ENCODE measurements at places on chromosomes 16 and 17. TPM values are rescaled to one million over a fixed set of nuclear protein-coding genes. Genes with fewer than 3 reads are reported as not detected.

The UBN1 gene
- total RNA-seq, result 44.1 TPM

DNA sequence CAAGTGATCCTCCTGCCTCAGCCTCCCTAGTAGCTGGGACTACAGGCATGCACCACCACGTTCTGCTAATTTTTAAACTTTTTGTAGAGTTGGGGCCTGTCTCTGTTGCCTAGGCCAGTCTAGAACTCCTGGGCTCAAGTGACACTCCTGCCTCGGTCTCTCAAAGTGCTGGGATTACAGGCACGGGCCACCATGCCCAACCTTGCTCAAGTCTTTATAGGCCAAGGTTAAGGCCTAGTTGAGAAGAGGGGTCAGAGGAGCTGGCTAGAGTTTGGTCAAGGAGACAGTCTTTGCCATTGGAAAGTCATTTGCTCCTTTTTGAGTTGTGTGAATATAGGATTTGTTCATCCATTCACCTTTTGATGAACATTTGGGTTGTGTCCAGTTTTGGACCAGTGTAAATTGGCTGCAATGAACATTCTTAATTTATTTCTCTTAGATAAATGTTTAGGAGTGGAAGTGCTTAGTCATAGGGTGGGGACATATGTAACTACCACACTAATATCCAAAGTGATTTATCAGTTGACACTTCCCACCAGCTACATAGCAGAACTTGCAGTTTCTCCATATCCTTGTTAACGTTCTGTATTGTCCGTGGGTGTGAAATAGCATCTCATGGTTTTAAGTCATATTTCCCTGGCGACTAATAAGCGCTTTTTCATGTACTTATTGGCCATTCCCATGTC is 30.7 kb upstream of the ARHGAP17 start:
- DNase-seq, result no peak

DNA sequence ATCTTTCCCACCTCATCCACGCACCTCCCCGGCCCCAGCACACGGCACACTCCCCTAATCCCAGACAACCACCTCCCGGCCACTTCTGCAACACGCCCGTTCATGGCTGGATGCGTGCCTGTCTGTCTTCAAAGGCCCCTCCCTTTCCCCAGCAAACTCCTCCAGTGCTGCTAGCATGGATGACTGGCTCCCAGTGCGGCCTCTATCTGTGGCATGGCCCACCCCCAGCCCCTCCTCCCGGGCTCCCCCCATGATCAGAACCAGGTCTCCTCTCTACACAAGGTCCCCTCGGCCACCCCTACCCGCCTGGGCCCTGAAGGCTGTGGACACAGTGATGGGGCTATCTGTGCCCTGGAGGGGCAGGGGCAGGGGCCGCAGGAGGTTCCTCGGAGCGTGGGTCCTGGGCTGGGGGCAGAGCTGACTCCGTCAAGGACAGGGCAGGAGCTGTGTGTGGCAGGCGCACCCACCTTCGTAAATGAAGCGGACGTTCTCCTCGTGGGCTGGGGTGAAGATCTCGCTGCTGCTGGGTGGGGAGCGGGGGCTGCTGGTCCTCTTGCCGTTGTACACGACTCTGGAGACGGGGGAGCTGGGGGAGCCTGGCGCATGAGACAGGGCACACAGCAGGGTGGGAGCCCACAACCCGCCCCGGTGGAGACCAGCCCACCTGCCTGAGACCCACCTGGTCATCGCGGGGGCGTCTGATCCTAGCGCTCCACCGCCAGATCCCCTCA is 9.1 kb downstream of the MCRIP1 start:
- DNase-seq, result no peak

DNA sequence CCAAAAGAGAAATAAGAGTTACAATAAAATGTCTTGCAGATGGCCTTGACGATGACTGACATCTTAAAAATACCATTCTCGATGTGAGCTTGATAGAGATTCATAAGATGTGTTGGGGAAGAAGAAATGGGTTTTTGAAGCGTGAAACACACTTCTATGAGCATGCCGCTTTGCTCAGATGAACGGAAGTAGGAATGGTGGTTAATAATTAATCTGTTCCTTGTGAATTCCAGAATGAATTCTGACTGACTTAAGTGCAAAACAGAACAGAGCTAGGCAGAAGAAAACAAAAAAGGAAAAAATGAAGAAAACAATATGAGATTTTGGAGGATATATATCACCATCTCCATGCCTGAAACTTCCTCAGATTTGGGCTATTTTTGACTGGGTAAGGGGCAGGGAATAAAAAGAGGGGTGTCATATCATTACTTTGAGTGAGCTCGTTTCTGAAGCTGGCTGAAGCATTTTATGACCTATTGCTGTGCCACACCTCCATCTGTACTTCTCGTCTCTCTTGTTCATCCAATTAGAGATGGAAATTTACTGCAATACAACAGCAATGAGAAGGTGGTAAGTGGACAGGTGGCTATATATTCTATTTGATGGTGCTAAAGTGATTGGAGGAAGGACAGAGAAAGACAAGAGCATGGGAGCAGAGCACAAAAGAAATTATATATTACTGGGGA is 1152.0 kb upstream of the CDH8 start:
- no peak for DNase-seq

GRCh38 chr16:87114832-87115231 is 202.4 kb downstream of the C16orf95 start:
- DNase-seq, result no peak
